Thoracic aorta (tissue), 2 donors: ENCODE measurements at places on chromosomes 5 and 9.
A peak's percentile ranks its signal among the peaks of the same experiment; 100 is the strongest.

- peaks cover 6% of the 10 kb centered on the region for H3K4me1 ChIP-seq
- H3K4me3 ChIP-seq = peak overlapping the region; percentile 93
- DNase-seq = no peak
Measured at GRCh38 chr9:7799944-7800285, 337 bp upstream of the DMAC1 start.

GRCh38 chr9:114849450-114849849, 43.6 kb upstream of the TNFSF15 start:
- no peak overlapping the region for H3K4me3 ChIP-seq
- no peak overlapping the region for H3K27ac ChIP-seq
- no peaks in the 10 kb centered on the region for H3K36me3 ChIP-seq

- peaks cover 54% of the 10 kb centered on the region for H3K4me1 ChIP-seq
- H3K27me3 ChIP-seq = no peaks in the 10 kb centered on the region
- DNase-seq = no peak
- H3K4me3 ChIP-seq = no peak overlapping the region
- peaks cover 44% of the 10 kb centered on the region for H3K36me3 ChIP-seq
- no peak overlapping the region for H3K27ac ChIP-seq
Measured at GRCh38 chr9:33297432-33297831, 7.1 kb downstream of the NFX1 start.

DNA sequence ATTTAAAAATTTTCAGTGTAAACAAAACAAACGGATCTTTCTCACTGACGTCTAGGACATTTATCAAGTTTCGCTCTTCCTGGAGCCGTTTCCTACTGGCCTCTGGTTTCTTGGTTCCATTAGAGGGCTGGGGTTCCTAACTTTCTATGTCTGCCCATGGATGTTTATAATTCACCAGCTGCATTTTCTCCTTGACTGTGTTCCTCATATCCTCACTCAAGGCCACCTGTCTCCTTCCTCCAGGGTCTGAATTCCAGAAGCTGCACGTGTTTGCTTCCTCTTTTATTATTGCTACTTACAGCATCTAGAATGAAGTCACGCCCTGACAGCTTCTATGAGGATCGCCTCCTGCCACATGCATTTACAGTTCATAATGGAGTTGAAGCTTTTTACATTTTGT, 74.1 kb upstream of the BASP1 start:
- no peaks in the 10 kb centered on the region for H3K36me3 ChIP-seq
- H3K4me3 ChIP-seq = no peak overlapping the region
- H3K27me3 ChIP-seq = no peaks in the 10 kb centered on the region

DNA sequence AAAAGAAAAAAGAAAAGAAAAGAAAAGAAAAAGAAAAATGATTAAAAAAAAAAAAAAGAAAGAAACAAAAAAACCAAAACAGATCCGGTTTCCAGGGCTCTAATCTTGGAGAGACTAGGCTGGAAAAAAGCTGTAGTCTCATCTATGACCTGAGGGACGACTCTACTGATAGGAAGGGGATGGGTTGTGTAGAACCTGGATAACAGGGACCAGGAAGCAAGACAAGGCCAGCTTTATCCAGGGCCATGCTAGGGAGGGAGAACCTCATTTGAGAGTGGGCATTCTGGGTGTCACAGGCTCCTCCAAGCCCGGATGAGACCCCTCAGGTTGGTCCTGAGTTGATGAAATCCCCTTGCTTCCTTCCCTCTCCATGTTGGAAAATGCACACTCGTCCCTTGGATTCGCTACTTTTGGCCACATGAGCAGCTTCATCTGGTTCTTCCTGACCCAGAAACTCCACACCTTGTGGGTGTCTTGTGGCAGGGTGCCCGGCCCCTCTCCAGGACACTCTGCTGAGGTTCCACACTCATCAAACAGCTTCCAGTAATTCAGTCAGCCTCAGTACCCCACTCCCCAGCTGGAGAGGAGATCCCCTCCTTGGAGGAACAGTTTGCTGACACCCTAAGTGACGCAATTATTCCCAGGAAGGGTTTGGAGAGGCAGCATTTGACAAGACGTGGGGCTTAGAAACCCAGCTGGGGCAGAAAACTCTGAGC, 71.1 kb upstream of the LHFPL2 start:
- H3K27me3 ChIP-seq = no peaks in the 10 kb centered on the region
- DNase-seq = no peak
- H3K4me1 ChIP-seq = peaks cover 4% of the 10 kb centered on the region
- H3K27ac ChIP-seq = no peak overlapping the region
- H3K4me3 ChIP-seq = no peak overlapping the region

DNA sequence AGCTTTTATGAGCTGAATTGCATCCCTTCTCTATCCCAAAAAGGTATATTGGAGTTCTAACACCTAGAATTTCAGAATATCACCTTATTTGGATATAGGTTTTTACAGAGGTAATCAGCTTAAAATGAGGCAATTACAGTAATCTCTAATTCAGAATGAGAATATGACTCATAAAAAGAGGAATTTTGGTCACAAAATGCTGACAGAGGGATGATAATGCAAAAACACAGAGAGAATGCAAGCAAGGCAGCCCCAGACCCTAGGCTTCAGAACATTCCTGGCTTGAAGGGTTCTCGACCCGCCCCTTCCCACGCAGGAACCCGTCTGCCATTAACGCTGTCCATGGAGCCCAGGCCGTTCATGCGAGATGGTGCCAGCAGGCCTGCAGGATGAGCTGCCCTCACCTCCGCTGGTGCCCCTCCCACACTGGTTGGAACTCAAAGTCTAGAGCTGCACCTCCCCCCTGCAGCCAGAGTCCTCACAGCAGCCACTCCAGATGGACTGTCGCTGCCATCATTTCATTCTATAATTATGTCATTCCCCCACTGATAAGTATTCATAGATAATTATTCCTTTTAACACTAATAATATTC, 1173.4 kb upstream of the ACO1 start:
- no peaks in the 10 kb centered on the region for H3K36me3 ChIP-seq
- no peak overlapping the region for H3K27ac ChIP-seq
- no peak for DNase-seq
- no peak overlapping the region for H3K4me3 ChIP-seq
- H3K27me3 ChIP-seq = no peaks in the 10 kb centered on the region
